ENCODE measurements at places on chromosomes 12 and 14.

GRCh38 chr14:47543459-47543858 is 131.9 kb downstream of the MDGA2 start:
- DNase-seq = no peak

- no peak for DNase-seq
Observed at GRCh38 chr14:60757567-60758002, 23.0 kb downstream of the MNAT1 start.

- no peak for DNase-seq
Observed at GRCh38 chr12:22541496-22542155, 2.7 kb downstream of the C2CD5 start.

DNA sequence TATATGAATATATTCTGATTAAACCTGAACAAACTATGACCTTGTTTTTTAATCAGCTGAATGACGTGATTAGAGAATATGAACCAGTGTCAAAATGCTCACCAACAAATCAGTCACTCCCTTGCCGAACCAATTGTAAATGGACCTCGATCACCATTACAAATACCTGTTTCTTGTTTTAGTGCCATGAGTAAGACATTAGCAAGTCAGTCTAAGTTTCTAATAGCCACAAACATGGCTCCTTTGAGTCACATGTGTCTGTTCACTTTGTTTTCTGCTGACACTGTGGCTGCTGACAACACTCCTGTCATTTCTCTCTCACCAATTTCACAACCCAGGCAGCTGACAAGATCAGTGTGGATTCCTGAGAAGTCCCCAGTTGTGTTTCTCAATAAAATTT is 286.2 kb upstream of the MDGA2 start:
- no peak for DNase-seq

DNA sequence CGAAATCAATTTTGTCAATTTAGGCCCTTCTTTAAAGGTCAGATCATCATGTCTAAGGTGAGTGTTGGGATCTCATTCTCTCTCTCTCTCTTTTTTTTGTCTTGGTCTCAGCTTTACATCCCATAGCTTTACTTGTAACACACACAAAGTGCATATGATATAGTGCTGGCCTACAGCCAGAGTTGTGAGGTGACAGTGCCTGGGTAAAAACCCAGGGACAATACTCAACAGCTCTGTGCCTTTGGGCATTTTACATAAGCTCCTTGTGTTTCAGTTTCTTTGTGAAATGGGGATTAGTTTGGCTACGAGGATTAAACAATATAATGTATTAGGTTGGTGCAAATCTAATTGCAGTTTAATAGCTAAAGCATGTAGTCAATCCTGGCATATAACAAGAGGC is 40.2 kb downstream of the GRIP1 start:
- DNase-seq = no peak

- no peak for DNase-seq
Observed at GRCh38 chr14:55130196-55130550, 1.1 kb downstream of the LGALS3 start.

- no peak for DNase-seq
Observed at GRCh38 chr12:68470664-68471328, 138.6 kb upstream of the MDM1 start.
